Lower leg skin (tissue), 4 donors: ENCODE measurements at places on chromosomes 12 and 14. TPM values are rescaled to one million over a fixed set of nuclear protein-coding genes. Genes with fewer than 3 reads are reported as not detected.

The ANKRD52 gene
- 22.3 TPM for total RNA-seq

- DNase-seq = no peak
Observed at GRCh38 chr14:47485421-47485820, 190.0 kb downstream of the MDGA2 start.

DNA sequence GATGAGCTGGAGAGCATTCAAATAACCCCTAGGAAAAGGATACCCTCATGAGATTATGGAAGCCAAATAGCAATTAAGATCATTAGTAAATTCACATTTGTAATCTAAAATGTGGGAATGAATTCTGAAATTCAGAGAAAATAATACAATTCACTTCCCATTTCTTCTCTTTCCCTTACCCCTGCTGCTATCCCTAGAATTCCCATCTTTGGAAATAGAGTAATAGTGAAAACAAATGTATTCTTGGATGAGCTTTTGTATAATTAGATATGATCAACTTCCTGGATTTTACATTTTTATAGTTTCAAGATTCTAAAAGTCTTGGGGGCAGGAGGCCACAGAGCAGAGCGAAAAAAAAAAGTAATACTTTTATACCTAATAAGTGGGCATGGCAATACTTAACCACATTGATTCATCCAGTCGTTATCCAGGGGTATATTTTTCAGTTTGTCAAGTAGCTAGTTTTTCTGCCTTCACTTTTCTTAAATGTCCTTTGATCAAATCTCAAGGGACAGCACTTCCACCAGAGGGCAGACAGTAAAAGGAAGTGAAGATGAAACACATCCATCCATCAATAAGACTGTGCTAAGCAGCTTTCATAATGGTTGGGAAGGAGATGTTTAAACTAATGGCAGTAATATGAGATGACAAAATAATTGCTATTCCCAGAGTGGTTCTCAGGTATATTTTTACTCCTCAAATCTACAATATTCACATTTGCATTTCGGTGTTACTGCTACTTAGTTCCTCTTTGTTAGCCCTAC, 401.3 kb downstream of the DIO2 start:
- DNase-seq = no peak

- DNase-seq = no peak
Observed at GRCh38 chr14:72653026-72653425, 240.9 kb downstream of the DPF3 start.

- DNase-seq = no peak
Observed at GRCh38 chr12:72256725-72257124, 15.4 kb upstream of the TRHDE start.

DNA sequence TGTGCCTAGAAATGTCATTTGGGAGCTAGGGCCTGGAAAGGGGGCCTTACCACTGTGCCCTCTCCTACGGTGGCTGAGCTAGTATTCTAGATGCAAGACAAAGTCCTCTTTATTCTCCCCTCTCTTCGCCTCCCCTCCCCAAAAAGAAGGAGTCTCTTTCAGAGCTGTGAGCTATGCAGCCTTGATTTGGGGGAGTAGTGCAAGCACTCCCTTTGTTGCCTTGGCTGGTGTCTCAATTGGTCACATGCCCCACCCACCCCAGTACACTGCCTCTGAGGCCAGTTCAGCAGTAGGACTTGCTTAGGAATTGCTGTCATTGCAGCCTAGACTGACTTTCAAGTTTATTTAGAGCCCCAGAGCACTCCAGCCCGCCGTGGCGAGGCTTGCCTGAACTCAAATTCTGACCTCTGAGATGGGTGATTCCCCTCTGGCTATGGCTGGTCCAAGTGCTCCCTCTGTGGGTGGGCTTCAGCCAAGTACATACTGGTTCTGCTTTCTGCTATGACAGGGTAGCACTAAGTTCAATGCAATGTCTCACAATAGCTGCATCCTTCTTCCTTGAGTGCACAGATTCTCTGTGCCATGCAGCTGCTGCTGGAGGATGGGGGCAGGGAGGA, 37.0 kb upstream of the FBXO33 start:
- DNase-seq = no peak

- DNase-seq = no peak
Observed at GRCh38 chr14:32508281-32508680, 179.2 kb downstream of the AKAP6 start.

DNA sequence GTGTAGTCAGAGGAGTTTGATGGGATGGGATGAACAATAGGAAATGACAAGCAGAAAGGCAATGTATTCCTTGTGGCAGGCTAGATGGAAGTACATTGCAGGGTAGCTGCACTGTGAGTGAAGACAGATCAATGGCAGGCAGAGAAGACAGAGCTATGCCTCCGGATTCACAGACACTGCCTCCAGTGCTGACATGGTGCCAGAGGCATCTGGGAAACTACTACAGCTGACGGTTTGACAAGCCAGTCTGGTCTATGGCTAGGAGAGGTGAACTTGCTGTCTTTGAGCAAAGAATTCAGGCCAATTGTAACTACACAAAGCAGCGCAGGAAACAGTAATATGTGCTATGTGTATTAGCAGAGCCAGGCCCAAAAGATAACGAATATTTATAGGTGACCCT, 193.5 kb downstream of the DIO2 start:
- no peak for DNase-seq
